ENCODE measurements at places on chromosomes 6 and 20.

DNA sequence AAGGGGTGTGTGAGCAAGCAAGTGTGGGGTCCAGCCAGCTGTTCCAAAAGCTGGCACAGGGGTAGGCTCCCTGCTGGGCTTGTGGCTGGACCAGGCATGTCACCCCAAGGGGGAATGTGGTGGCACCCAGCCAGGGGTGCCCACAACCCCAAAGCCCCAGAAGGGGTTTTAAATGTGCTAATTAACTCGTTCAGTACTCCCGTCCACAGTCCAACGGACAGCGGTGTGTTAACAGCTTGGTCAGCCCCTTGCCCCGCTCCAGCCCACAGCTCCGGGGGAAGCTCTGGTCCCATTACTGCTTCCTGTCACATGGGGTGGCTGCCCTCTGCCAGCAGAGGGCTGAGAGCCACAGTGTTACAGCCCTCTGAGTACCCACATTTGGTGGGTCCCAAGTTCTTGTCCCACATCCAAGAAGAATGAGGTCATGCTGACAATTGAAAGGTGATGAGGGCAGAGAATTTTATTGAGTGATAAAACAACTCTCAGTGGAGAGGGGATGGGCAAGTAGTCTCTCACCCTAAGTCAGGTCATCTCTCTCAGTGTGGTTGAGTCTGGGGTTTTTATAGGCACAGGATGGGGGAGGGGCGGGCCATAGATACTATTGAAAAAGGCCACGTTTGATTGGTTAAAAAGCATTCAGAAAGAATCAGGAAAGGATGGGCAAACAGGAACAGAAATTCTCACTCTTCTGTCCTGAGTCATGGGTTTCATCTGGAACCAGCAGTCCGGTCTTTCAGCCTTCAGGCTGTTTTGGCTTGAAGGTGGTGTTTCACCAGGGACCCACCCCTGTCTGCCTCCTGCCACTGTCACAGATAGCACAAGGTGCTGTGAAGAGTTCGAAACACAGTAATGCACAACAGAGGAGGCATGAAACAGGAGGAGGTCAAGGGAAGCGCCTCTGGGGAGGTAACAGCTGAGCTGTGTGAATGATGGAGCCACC, 238.5 kb downstream of the NFATC2 start:
- DNase-seq, result no peak

DNA sequence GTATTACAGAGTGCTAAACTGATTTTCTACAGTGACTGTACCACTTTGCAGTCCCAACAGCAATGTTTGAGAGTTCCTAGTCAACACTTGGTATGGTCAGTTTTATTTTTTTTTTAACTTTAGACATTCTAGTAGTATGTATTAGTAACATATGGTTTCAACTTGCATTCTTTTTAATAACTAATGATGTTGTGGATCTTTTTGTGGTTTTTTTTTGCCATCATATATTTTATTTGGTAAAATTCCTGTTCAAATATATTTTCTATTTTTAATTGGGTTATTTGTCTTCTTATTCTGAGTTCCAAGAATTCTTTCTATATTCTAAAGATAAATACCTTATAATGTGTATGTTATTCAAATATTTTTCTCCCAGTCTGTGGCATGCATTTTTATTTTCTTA, 189.4 kb upstream of the ECI2 start:
- DNase-seq, result no peak

- DNase-seq, result no peak
Measured at GRCh38 chr6:168124158-168124557, 45.1 kb upstream of the FRMD1 start.

DNA sequence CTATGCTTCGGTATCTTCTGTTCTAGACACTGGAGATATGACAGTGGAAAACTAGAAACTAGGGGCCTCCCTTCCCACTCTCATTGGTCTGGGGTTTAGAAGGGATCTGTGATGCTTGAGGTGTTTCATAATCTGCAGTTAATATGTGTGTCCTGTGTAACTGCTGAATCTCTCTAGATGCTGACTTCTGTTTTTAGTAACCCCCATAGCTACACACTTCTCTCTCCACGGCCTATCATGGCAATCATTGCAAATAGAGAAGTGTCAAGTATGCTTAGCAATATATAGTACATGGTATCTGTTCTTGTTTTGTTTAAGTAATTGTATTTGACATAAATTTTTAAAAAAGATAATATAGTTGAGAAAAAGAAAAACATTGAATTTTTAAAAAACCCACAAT, 394.6 kb upstream of the MMS22L start:
- no peak for DNase-seq

- no peak for DNase-seq
Measured at GRCh38 chr20:53077373-53078205, 105.4 kb downstream of the TSHZ2 start.

GRCh38 chr6:55704421-55704820, 125.4 kb upstream of the HMGCLL1 start:
- DNase-seq, result no peak

GRCh38 chr20:17921774-17922173, 46.8 kb downstream of the SNX5 start:
- no peak for DNase-seq

GRCh38 chr20:32706486-32706885, 32.7 kb upstream of the C20orf203 start:
- DNase-seq, result no peak

- DNase-seq, result no peak
Measured at GRCh38 chr20:44097521-44098255, 89.3 kb downstream of the JPH2 start.

- no peak for DNase-seq
Measured at GRCh38 chr20:59932616-59933295, 681 bp downstream of the SYCP2 start.

DNA sequence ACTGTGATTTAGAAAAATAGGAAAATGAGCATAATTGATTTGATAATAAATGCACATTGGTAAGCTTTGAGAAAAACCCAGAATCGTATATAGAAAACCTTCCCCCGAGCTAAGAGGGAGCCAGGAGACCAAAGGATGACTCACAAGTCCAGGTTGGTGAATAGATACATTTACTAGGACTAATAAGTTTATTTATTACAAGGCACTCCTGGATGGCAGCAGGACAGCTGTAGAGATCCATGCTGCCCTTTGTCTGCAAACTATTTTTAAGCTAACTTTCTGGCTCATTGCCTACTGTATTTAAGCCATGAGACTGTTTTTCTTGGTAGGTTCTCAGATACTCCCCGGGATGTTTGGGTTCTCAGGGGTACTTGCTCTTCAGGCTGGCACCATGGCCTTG, 13.4 kb downstream of the CASP8AP2 start:
- no peak for DNase-seq

DNA sequence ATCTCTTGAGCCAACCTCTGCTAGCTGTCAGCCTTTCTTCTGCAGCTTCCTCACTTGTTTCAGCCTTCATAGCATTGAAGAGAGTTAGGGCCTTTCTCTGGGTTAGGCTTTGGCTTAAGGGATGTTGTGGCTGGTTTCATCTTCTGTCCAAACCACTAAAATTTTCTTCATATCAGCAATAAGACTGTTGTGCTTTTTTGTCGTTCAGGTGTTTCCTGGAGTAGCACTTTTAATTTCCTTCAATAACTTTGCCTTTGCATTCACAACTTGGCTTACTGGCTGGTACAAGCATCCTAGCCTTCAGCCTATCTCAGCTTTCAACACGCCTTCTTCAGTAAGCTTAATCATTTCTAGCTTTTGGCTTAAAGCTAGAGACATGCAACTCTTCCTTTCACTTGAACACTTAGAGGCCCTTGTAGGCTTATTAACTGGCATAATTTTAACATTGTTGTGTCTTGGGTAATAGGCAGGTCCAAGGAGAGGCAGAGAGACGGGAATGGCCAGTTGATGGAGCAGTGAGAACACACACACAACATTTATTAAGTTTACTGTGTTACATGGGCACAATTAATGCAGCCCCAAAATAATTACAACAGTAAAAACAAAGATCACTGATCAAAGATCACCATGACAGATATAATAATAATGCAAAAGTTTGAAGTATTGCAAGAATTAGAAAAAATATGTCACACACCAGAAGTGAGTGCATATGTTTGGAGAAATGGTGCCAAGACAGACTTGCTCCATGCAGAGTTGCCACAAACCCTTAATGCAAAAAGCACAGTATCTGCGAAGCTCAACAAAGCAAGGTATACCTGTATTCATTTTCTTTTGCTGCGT, 98.6 kb downstream of the HIVEP1 start:
- DNase-seq, result no peak

GRCh38 chr6:162887981-162888689, 160.4 kb downstream of the PACRG start:
- DNase-seq, result no peak

- DNase-seq, result no peak
Measured at GRCh38 chr6:5215159-5215558, 45.6 kb downstream of the LYRM4 start.

DNA sequence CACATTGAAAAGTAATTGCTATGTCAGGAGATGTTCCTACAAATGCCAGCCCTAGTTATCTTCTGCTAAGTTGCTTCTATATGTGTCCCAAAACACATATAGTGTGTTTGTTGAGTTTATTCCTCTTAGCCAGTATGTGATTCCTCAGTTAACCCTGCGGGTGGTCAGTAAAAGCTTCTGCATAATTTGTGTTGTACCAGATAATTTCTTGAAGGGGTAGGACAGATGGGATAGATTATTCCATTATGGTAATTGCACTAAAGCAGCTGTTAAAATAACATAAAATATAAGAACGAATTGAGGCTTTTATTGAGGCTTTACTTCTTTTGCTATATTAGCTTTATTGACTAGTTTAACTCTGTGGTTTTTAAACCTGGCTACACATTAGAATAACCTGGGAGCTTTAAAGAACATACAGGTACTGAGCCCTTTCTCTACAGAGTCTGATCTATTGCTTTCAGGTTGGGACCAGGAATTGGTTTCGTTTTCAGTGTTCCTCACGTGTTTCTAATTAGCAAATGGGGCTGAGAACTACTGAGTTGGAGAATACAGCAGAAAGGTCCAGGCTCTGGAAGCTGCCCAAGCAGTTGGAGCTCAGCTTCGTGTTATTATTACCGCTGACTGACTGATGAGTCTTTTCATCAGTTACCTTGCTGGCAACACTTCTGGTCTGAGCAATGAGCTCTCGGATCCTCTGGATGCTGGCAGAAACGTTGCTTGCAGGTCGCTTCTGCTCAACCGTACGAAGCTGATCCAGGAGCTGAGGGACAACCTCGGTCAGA, 56.9 kb downstream of the FAM229B start:
- DNase-seq, result no peak

DNA sequence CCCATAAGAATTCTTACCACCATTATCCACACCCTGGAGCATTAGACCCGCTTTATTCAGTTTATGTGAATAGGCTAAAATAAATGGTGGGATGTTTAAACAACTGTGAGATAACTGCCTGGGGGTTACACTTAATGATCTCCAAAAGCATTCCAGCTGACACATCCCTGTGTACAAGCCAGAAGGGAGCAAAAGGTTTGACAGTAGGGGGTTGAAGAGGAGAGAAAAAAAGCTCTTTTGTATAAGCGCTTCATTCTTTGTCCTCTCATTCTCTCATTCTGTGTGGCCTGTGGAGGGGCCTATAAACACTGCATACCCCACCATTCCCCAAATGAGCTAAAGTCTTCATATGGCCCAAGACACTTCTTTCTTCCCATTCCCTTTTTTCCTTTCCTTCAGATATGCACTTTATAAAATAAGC, 30.8 kb upstream of the COL21A1 start:
- no peak for DNase-seq

DNA sequence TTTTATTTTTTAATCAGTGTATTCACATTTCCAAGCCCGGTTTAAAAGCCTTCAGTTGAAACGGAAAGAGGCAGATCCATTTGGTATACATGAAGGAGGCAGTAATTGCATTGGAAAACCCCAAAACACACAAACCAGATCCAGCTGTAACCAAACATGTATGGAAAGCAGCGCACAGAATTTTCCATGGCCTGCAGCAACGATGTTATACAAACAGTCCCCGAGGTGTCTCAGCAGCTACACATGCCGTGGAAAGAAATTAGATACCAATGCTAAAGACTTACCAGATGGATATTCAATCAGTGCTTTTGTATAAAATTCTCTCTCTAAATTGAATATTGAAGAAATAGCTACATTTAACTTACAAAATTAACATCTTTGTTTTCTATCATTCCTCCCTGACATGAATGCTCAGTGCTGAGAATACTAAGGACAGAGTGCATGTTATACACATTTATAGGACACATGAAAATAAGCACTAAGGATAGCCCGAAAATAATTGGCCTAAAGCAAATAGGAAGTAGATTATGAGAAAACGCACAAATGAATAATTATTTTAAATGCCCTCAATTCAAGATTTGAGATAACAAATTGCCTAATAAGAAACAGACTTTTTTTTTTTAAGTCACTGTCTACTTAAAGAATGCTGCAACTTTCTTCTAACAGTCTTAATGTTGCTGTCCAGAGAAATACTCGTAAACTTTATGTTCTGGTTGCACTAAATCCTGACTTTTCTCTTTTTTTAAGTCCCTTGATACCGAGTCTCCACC, 713.1 kb downstream of the HDGFL1 start:
- DNase-seq, result no peak

- no peak for DNase-seq
Measured at GRCh38 chr6:12049165-12049564, 37.1 kb downstream of the HIVEP1 start.

GRCh38 chr6:28673787-28674671, 148.3 kb downstream of the GPX5 start:
- no peak for DNase-seq

- no peak for DNase-seq
Measured at GRCh38 chr6:70586114-70586513, 19.4 kb downstream of the SDHAF4 start.

DNA sequence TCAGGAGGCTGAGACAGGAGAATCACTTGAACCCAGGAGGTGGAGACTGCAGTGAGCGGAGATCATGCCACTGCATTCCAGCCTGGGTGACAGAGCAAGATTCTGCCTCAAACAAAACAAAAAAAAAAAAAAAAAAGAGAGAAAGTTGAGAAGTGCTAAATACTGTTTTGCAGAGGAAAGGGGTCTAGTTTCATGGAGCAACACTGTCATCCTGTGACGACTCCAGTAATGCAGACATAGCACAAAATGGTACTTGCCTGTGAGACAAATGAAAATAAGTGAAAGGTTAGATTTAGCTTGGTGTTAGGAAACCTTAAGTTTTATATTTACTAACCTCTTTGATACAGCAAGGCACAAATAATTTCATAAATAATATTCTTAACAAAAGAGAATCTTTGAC, 29.7 kb downstream of the CEP162 start:
- no peak for DNase-seq

- DNase-seq, result no peak
Measured at GRCh38 chr6:53316142-53316541, 32.6 kb downstream of the ELOVL5 start.

DNA sequence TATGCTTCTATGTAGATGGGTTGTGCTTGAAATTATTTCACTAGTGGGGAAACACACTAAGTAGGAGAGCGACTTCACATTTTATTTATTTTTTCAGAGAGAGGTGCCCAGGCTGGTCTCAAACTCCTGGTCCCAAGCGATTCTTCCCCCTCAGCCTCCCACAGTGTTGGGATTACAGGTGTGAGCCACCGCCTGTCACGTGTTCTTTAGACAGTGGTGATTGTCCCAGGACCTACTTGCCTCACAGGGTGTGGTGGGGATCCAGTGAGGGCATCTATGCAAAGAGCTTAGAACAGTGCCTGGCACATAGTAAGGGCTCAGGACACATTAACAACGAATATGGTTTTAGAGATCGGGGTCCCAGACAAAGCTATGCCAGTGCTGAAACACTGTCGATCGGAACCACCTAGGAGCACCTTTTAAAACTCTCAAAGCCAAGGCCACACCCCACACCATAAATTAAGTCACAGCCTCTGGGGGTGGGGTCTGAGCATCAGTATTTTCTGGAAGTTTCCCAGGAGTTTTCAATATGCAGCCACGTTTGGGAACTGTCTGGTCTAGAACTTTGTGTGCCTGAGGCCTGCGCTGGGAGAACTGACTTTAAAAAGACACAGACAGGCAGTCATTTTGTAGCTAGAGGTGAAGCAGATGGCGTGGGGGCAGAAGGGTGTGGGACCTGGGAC, 4.8 kb upstream of the BCAS4 start:
- no peak for DNase-seq
